ENCODE measurements at places on chromosomes 5 and 9.
A peak's percentile ranks its signal among the peaks of the same experiment; 100 is the strongest.

DNA sequence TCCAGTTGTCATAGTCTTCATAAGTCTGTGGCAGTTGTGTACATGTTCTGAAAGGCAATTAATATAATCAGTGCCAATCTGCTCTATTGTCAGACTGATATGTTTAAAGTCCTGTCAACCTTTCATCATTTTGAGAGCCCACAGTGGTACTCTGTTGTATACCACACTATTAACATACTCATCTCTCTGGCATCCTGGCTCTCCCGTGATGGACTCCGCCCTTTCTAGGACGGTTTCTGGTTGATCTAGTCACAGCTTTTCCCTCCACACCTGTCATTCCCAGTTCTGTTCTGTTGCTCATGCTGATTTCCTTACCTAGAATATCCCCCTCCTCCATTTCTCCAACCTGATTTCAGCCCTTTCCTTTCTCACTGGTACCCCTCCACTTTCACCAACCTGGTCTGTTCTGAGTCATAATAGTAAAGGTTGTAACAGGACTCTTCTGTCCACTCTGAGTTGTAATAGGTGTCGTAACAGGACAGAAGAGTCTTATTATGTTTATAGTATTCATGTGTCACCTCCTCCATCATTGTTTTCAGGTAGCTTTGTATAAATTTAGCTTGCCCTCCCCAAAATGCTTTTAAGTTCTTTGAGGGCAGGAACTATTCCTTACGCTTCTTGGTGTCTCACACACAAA, 4.1 kb downstream of the PTCD2 start:
- no peak for DNase-seq

DNA sequence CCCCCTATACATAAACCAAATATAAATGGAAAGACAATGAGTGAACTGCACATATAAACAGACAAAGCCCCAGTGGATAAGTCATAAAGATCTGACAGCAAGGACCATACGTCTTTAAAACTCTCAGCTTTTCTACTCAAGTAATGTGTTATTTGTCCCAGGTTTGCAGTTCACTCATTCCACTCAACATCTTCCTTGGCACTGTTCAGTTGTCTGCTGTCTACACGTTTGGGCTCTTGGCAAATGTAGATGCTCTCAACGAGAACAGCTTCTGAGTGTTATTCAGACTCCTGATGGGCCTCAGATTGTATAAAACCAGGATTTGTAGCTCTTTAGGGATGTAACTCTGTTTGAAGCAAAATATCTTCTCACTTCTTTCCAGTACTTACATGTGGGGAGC, 198.2 kb upstream of the SEMA6A start:
- no peak for DNase-seq

DNA sequence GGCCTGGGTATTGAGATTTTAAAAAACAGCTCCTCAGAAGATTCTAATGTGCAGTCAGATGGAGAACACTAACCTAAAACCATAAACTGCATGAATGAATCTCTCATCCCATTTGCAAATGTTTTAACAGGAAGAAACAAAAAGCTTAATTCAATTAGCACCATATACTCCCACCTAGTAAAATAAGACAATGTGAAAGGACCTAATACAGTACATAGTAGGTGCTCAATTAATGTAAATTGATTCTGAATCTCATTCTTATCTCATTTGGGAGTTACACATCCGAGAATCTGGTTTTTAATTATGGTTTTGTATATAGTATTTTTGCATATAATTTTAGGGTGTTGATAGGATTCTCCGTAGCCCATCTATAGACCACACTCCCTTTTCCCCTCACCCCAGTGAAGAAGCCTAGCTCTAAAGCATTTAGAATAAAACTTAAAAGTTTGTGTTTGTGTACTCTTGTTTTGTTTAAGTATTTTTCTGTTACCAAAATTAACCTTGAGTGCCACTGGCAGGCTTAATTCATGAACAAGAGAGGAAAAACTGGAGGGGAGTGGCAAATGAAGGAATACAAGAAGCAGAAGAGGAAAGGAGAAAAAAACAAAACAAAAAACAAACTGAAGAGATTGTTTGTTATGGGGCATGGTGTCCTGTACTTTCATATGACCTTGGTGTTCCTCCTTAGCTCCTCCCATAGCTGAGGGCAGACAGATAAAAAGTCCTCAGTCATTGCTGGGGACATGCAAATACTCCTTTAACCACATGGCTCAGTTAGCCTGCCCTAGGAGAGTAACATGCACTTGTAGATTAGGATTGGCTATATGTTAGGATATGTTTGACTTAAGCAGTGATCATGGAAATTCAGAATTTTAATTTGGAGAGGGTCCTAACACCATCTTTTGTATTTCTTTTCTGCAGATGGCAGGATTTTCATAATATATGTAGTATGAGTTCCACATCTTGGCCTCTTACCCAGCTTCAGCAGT, 1.2 kb downstream of the RNF14 start:
- peak; percentile 47 for DNase-seq

GRCh38 chr9:109319017-109319625, 1.7 kb downstream of the EPB41L4B start:
- no peak for DNase-seq

DNA sequence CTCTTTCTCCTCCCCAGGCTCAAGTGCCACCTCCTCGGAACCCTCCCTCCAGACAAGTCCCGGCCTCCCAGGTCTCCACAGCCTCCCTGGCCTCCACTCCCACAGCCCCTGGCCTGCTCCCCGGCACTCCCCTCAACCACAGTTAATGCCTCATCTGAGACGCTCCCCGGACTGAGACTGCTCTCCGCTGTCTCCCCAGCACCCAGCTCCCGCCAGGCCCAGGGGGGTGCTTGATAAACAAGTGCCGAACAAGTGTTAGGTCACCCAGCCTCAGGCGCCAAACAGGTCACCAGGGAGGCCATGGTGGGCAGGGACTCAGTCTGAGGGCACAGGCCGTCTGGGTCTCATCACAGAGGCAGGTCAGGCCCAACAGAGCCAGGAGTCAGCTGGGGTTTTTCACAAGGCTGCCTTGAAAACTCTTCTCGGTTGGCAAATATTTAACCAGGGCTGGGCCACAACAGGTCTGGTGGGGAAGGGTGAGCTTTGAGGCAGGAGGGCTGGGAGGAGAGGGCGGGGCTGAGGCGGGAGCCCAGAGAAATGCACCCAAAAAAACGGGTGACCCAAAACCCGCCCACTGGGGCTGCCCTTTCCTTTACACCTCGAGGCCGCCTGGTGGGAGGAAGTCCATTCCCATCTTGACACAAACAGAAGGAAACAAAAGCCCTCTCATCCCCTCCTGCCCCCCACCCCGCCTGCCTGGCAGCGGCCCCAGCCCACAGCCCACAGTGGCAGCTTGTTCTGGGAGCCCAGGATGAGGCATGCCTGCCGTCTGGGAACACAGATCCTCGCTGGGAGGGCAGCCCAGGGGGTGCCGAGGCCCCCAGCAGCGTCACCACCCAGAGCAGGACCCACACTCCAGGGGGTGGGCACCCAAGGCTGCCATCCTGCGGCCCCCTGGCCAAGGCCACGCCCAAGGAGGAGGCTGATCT, 66.6 kb upstream of the STXBP1 start:
- DNase-seq = peak; percentile 61

GRCh38 chr5:94944160-94944559, 325.7 kb downstream of the SLF1 start:
- no peak for DNase-seq

- DNase-seq = no peak
Measured at GRCh38 chr9:106414042-106414441, 448.9 kb upstream of the ZNF462 start.

- DNase-seq = no peak
Measured at GRCh38 chr5:163578652-163579051, 73.2 kb downstream of the MAT2B start.

DNA sequence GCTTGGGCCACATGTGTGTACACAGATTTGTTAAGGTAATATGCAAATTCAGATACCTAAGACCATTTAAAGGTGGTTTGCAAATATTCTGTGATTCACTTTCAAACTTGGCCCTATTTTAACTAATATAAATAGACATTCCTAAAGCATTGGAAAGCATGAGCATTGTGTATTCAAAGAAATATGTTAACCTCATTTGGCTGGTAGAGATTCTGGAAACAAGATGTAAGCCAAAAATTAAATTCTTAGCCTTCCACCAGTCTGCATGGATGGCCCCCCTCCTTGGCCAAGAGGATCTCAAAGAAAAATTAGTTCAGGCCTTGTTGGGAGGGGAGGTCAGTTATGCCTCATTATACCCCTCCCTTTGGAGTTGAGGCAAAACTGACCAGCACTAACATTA, 38.7 kb upstream of the C6 start:
- DNase-seq = no peak

DNA sequence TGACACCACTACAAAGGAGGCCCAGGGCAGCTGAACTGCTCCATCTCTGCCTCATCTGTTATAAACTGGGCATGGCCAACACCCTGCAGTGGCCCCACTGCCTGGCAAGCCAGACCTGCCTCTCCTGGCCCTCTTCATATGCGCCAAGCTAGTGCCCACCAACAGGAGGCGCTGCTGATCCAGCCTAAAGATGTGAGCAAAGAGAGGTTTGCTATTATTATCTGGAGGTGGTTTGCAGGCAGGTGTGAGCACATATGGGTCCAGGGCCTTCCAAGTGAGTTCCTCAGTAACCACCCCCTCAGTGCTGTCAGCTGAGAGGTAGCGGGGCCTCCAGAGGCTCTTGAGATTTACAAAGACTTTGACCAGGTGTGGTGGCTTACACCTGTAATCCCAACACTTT, 232.2 kb downstream of the SYK start:
- DNase-seq = no peak

DNA sequence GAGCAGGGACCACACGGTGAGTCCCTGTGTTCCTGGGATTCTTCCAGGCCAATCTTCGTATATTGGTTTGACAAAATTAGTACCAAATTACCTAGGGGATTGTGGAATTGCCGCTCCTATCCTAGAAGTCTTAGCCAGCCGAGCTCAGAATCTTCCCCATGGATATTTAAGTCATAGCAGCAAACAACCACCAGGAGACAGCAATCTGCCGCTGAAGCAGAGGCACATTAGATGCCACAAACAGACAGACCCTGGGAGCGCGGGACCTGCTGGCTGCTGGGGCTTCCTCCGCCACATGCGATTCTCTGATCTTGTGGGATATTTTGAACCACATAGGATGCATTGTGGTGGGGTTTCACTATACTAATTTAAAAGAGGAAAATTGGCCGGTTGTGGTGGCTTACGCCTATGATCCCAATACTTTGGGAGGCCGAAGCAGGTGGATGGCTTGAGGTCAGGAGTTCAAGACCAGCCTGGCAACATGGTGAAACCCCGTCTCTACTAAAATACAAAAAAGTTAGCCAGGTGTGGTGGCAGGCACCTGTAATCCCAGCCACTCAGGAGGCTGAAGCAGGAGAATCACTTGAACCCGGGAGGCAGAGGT, 31.7 kb upstream of the ZBTB43 start:
- peak; percentile 35 for DNase-seq

GRCh38 chr5:163898873-163899272, 393.5 kb downstream of the MAT2B start:
- no peak for DNase-seq

GRCh38 chr5:41275813-41276512, 62.6 kb upstream of the C6 start:
- DNase-seq = no peak

DNA sequence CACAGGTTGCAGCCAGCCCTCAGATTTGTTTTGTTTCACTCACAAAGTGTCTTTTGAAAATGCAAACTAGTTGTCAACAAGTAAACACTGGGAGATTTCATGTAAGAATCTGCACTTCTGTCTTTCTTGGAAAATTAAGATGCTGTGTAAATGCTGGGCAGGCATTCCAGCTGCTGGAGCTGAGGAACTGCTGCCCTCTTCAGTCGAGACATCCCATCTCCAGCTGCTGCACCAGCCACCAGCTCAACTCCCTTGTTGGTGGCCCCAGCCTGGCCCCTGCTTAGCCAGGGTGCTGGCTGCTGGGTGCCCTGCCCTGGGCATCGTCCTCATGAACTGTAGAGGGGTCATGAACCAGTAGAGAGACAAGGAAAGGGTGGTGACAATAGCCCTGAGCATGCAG, 33.1 kb upstream of the AFAP1L1 start:
- DNase-seq = peak; percentile 12

GRCh38 chr9:105269593-105269992, 25.1 kb downstream of the SLC44A1 start:
- DNase-seq = no peak

DNA sequence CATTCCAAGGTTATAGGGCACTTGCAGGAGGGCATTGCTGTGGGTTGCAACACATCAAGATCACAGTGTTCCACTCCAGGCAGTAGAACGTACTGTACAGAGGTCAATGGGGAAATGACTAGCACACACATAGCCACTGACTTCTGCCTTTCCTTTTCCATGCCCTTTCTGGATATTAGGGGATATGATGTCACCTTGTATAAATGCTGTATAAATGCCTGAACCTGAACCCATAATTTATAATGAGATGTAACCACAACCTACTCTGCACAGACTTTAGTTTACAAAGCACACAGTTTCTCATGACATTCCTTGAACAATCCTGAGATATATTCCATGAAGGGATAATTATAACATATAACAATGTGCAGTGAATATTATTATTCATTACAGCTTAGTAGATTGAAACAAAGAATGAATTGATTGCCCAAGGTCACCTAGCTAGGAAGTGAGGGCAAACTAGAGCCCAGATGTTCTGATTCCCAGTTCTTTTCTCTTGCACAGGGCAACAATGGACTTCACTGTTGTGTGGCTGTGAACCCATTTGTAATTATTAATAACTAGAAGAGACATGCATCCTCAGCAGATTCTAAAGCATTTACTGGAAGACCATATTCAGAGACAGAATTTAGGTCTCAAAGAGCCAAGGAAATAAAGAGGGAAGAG, 5.6 kb upstream of the ABLIM3 start:
- peak; percentile 50 for DNase-seq

DNA sequence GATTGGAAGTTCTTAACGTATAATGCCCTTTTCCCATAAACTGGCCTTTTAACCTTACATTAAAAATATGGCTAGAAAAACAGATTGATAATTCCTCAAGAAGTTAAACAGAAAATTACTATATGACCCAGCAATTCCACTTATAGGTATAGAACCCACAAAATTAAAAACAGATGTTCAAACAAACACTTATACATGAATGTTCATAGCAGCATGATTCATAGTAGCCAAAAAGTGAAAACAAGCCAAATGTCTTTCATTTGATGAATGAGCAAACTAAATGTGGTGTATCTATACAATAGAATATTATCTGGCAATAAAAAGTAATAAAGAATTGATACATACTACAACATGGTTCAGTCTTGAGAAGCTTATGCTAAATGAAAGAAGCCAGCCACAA, 35.5 kb downstream of the POU5F2 start:
- DNase-seq = no peak

Measured in AG08395 (cell line).